ENCODE measurements at places on chromosomes 5 and 9.

GRCh38 chr5:125277494-125278154 lies 531.2 kb upstream of the ZNF608 start:
- no peak for DNase-seq

DNA sequence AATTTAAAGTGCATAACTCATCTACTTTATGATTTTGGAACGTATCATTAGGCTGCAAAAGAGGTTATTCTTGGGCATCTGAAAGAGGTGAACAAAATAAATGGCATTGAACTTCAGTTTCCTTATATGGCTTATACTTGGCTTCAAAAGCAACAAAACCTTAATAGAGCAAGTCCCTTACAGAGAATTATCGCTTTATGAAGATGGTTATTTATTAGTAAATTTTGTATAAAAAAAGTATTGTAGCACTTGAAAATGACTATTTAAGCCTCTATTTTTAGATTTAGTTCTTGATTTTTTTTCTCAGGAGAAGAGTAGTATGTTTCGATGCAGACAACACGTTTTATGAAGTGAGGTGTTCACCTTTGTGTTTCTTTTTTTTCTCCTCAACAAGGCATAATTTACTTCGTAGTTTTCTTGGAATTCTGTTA lies 2.0 kb downstream of the ERBIN start:
- no peak for DNase-seq

DNA sequence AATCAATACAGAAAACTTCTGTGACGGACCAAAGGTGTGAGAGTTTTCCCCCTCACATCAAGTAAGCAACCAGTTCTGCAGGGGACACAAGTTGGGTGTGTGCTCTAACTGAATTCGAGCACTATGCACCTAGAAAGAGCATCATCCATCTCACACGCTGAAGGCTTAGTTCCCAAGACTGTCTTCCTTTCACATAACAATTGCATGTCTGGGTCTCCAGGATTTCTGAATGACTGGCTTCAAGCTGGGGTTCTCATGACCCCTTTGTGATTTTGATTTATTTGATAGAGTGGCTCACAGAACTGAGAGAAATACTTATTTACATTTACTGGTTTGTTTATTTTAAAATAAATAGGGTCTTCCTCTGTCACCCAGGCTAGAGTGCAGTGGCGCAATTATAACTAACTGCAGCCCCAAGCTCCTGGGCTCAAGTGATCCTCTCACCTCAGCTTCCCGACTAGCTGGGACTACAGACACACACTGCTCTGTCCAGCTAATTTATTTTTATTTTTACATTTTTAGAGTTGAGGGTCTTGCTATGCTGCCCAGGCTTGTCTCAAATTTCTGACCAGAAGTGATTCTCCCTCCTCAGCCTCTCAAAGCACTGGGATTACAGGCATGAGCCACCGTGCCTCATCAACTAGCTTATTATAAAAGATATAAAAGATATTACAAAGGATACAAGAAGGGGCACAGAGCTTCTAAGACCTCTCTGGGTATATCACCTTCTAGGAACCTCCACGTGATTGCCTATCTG lies 316.7 kb upstream of the CDH12 start:
- no peak for DNase-seq

DNA sequence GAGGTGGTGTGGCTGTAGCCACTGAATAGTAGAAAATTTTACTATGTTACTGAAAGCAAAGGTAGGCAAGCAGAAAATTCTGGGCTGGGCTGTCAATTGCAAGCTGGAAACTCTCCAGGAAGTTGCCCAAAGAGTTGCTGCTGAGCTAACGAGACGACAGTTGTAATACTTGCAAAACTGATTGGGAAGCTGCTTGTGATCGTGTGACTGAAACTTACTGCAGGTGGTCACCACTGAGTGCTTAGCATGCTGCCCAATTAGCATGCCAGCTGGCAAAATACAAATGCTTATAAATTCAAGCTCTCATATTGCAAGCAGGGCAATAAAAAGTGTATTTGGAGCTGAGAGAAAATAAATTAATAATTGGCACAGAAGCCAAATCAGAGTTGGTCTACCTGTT lies 758.5 kb upstream of the EDIL3 start:
- DNase-seq: no peak

DNA sequence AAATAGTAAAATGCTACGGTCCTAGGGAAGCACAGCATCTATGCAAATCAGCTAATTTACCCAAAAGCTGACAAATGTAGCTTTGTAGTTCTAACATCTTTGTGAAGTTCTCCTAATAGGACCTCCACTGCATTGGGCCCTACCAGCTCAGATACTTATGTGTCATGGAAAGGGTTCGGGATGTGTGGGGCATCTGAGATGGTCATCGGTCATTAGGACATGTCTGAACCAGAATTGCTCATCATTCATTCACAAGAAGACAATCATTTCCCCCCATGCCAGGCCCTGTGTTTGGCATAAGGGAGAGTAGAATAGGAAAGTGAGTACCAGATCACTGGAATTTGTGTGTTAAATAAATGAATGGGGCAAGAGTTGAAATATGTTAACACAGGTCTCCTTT lies 35.7 kb downstream of the PWWP2A start:
- DNase-seq: no peak

GRCh38 chr5:78791501-78792100 lies 143.0 kb upstream of the LHFPL2 start:
- DNase-seq: no peak

DNA sequence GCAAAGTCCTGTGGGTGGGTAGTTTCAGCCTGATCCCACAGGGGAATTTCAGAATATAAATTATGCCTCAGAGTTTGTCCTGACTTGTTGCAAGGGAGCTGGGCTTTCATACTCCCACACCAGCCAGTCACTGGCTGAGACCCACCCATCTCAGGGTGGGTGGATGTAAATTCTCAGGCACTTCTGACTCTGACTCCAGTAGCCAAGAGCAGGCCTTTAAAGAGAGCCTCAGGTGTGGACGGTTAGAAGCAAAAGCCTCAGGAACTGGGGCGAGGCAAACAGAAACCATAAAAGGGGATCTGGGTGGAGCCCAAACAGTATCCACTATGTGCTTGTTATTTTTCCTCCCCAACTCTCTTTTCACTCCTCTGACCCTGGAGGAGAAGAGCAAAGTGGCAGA lies 28.6 kb upstream of the FBXW11 start:
- DNase-seq: no peak

DNA sequence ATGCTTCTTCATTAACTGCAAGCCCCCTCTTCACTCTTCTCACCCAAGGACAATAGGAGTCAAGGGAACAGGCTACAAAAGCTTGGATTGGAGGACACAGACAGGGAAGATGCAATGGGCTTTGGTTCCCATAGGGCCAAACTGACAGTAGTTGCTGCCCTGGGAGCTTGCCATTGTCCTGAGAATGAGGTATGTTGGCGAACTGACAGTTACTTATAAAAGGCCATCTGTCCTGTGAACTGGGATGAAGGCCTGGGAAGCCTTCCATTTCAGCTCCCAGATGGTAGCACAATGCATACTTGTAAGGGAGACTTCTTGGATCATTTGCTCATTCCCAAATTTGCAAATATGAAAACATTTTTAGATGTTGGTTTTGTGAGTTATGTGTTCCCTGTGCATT lies 88.9 kb downstream of the SNCAIP start:
- DNase-seq: no peak

DNA sequence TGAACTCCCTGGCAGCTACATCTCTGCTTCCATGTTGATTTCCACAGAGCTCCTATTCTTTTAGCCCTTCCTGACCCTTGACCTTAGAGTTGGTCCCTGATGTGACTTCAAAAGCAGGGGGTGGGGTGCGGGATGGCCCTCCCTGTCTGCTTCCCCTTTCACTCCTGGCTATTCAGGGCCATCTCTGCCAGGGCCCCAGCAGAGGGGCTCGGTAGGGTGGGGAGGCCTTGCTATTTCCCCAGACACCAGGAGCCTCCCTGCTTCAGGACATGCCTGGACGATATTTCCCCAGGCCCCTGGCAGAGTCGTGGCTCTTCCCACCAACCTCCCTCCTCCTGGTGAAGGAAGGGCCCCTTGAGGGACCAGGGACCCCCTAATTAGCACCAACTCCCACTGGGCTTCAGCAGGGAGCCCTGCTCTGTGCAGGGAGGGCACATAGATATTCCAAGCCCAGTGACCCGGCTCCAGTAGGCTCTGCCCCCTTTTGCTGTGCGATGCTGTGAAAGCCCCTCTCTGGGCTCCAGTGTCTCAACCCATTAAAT lies 17.3 kb downstream of the CORO2A start:
- no peak for DNase-seq

- DNase-seq: no peak
These were observed 9.1 kb downstream of the LURAP1L start for GRCh38 chr9:12783767-12784460.

DNA sequence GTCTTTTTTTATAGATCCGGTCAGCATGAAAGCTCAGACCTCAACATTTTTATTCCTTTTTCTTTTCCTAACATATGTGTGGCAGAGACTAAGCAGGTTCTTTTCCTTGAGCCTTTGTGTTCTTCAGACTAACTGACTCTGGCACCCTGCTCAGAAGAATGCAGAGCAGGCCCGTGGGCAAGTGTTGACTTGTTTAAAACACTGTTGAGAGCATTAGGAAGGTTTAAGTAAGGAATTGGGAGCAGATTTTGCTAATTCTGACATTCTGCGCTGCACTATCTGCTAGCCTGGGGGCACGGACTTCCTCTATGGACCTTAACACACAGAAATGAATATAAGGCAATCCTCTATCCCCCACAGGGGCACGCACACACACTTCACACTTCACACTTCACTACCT lies 182.5 kb upstream of the PIK3R1 start:
- DNase-seq: no peak

DNA sequence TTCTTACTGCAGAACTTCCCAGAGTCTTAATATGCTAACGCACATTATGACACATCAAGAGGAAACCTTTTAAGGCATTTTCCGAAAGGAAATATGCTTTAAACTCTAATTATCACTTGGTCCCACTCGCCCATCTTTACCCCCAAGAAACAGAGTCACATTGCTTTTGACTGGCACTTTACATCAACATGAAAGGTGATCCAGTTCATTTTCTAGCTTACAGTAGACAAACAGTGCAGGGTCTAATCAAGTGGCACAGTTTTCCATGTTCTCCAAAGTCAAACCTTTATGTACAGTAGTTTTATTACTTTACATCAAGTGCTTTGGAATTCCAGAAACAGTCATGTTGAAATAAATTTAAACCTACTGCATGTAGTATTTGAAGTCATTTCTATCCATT lies 12.0 kb downstream of the RAB14 start:
- DNase-seq: no peak

DNA sequence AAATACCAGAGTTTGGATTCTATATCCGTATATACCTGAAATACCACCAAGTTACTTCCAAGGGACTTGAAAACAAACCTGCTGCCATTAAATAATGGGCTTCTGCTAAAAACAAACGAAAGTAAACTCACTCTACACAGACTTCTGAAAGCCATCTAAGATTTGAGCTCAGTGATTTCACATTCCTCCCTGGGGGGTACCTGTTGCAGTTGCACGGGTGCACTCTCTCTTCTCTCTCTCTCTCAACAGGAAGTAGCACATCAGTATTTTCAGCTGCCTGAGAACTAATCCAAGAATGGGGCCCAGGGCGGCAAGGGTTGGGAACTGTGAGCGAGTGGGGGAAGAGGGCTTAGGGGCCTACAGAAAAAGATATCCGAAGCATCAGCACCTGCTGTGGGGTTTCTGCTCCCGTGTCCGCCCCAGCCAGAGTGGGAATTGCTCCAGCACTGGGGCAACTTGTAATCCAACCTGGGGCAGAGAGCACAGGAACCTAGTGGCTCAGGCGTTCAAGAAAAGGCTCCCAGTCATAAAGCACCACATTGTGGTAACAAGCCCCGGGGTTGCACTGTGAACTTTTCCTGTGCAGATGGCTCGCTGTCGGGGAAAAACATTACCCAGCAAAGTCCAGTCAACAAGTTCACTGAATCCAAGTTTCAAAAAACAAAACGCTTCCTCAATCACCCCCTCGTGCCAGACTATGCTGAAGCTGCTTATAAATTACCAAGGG lies 99.8 kb downstream of the EFNA5 start:
- no peak for DNase-seq

GRCh38 chr9:98432960-98433359 lies 177.5 kb upstream of the TBC1D2 start:
- no peak for DNase-seq

DNA sequence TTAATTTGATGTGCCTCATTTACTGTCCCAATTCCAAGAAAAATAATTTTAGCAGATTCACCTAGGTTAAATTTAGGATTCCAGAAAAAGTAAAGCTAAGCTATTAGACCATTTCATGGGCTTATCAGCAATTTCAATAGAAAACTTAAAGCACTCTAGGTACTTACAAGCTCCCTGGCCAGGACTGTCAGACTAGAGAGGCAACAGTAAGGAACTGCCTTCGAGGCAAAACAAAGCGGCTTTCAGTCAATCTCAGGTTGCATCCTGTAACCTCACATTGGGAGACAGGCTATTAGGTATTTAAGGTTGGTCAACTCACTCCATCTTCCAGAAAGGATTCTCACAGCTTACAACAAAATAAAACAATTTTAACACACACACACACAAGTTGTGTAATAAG lies 48.7 kb upstream of the FSD1L start:
- DNase-seq: no peak

DNA sequence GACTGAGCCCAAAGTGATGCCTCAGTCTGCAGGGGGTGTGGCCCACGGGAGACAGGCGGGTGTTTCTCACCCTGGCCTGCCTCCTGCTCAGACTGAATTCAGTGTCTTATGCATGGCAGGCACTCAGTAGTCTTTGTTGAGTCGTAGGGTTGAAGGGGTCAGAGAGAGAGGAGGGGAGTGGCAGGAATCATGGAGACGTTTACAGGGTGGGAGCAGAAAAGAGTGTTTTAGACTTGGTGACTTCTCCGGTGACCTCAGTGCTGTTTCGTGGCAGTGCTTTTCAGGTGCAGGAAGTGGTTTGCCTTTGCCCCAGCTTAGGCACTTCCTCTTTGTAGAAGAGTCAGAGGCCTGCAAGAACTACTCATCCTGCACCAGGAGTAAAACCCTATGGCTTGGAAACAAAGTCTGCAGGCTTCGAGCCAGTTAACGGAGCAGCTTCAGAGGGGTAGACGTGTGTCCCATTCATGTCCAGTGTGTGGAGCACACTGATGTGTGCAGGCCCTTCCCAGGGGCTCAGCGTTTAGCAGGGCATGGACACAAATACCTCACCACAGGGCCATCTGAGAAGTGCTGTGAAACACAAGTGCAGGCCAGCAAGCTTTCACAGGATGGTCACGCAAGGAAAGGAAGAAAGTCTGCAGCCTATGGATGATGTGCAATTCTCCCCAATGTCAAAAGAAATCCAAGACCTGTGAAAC lies 24.5 kb upstream of the SEMA4D start:
- no peak for DNase-seq

GRCh38 chr9:18928711-18929110 lies 104.3 kb downstream of the SAXO1 start:
- no peak for DNase-seq

- no peak for DNase-seq
These were observed 582.3 kb downstream of the CAAP1 start for GRCh38 chr9:26310294-26310693.

Measured in thoracic aorta (tissue), 2 donors.